KG1 (cell line): ENCODE measurements at places on chromosomes 1 and 21.

GRCh38 chr1:242427519-242427918, 97.0 kb downstream of the PLD5 start:
- DNase-seq = no peak

- DNase-seq = no peak
Observed at GRCh38 chr1:33878392-33878791, 14.5 kb downstream of the HMGB4 start.

DNA sequence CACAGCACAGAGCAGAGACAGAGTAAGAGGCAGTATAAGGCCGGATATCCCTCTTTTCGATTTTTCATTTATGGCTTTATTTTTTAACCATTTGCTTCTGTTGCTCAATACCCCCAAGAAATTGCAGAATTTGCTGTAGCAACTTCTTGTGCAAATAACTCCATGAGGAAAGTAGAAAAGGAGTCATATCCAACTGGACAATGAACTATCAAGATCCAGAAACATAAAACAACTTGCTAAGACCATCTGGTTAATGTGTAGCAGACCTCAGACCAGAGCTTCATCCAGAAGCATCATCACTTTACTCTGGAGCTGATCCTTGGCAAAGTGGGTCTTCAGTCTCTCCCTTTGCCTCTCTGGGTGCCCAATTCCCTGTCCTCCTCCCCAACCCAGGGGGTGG, 45.9 kb downstream of the ZNF697 start:
- DNase-seq = no peak

DNA sequence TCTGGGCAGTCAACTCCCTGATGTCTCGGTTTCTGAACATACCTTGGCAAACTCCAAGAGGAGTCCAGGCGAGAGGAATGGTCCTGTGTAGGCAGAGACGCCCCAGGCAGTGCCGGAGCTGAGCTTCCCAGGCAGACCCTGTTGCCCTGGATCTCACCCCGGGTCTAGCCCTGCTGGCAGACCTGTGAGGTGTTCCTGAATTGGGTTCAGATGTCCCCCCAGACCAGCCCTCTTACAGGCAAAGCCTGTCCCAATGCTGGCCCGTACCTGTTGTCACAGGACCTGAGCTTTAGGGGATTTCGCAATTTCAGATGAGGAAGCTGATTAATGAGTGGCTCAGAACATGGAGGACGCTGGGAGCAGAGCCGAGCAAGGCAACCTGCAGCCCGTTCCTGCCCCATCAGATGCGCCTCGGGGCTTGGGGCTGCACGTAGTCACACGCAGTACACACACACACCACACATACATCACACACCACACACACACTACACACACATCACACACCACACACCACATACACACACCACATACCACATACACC, 38.5 kb upstream of the PDE9A start:
- no peak for DNase-seq

- DNase-seq = no peak
Observed at GRCh38 chr1:24289937-24290595, 29.1 kb upstream of the GRHL3 start.

DNA sequence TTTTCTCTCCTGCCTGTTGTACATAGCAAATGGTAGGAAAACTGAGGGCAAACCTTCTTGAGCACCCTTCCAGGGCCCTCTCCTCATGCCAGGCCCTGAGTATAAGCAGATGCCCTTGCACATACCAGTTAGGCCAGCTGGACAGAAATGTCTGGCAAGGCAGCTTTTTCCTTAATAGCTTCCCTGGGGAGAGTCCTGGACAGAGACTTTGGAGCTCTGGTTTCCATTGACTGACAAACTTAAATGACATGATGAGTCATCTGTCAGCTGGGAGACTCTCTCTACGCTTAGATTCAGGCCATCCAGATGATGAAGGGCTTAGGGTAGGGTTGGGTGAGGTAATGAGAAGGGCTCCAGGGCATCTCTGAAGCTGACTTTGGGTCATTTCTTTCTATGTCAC, 317.5 kb downstream of the ASTN1 start:
- DNase-seq = no peak

DNA sequence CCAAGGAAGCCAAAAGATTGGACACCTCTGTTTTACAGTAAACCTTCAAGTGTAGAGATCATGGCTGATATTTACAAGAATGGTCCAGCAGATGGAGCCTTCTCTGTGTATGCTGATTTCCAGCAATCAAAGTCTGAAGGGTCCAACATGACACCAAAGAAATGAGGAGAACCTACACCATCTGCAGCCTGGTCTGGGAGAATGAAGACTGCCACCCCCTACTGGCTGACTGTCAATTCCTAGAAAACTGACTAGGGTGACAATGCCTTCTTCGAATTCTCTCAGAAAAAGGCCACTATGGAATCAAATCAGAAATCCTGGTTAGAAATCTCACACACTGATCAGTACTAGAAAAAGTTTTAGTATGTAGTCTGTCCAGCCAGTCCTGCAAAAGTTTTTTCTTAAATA, 83.3 kb downstream of the CDC42BPA start:
- no peak for DNase-seq

DNA sequence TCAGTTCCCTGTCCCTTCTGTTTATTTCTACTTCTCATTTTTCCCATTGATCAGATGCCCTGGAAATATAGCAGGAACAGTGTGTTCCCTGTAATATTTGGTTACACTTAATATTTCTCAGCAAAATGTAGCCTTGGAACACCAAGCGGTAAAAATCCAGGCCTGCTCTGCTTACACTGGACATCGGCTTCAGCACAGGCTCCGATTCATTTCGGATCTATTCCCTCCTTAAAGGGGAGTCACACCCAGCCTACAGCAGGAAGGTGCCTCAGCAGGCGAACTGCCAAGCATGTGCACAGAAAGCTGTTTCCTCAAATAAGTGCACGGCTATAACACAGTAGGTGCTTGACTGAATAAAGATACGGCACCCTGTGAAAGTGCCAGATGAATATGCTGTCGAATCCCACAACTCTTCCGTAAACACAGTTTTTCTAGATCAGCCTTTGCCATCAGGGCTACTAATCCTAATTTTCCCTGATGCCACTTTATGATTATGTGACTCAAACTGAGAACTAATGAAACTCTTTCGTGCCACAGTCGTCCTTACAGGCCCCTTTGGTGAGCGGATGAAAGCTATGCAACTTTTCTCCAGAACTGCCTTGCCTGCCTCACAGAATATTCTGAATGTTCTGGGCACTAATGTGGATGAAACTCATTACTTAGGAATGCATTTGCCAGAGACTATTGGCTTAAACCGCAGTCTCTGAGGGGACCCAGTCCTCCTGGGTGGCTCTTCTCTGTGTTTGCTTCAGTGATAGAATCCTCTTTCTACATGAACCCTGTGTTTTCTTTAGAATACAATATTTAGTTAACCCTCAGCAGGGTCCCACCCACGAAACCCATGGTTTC, 275.5 kb upstream of the RUNX1 start:
- DNase-seq = no peak

GRCh38 chr1:3135073-3135702, 66.2 kb downstream of the PRDM16 start:
- no peak for DNase-seq

GRCh38 chr1:121566346-121566745, 381.6 kb downstream of the SRGAP2C start:
- DNase-seq = no peak

DNA sequence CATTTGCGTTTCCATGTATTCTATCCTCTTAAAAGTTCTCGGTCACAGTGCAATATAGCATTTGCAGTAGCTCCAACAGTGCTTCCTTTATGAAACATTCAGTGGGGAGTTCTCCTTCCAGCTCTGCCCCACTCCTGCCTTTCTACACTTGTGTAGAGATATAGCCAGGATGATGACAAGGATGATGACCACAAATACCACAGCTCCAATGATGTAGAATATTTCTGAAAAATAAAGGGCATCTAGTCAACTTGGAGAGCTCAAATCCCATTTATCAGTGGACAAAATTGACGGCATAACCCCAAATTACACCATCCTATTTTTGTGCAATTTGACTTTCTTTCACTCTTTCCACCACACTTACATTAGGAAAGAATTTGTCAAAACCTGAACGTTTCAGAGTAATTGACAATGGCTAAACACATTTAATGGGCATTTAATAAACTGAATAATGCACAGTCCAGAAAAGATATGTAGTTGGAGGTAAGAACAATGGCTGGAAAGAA, 11.1 kb downstream of the F3 start:
- DNase-seq = no peak

DNA sequence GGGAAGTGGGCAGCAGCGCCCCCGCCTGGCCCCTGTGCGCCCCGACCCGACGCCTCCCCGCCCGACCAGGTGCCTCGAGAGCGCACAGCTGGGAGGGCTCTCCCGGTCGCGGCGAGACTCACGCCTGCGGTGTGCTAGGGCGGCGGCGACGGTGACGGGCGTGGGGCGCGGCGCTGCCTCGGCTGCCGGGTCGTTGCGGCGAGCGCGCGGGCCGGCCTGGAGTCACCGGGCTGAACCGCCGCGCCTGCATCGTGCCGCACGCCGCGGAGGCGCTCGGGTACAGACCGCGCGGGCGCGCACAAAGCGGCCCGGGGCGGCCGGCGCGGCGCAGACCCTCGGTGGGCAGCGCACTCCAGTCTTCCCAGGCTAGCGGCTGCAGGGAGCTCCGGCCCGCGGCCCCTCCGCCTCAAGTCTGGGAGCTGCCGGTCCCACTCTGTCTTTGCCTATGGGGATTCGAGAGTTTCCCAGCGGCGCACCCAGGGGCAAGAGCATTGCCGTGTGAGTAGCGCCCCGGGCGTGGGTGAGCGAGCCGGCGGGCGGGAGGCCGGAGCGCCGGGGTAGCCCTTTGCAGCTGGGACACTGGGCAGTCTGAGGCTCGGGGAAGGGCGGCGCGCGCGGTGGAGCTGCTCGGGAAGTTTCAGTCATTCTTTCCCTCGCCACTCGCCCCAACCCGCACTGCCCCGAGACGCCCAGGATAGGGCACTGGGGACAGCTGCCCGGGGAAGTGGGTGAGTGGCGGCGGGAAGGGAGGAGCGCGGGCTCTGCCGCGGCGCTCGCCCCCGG, at the start of gene SLC35F3:
Gene SLC35F3 (plus strand): TSS at position 44 of the 783 bp plus-strand sequence.
- no peak for DNase-seq

DNA sequence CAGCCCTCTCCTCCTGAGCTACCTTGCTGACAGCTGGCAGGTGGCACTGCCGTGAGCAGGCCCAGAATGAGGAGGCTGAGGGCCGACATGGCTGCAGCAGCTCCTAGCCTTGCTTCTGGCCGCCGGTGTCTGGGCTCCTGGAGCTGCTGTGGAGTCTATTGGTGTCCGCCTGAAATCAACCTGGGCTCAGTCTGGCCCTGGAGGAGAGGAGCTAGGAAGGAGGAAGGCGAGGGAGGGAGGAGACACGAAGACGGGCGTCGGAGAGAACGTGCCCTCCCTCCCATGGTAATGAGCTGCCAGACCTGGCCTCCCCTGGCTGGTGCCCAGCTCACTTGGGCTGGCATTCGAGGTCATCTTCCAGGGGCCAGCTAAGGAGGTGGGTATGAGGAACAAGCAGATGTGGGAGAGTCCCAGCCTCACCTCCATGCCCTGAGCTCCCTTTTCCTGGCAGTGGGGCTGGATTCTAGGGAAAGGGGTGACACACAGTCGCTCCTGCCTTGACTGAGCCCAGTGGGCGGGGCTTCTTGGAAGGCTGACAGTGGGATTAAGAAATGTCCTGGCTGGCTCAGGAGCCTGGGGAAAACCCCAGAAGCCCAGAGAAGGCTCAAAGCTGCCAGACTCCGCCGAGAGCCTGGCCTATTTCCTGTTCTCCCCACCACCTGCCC, at the start of gene PDZK1IP1:
Gene PDZK1IP1 (minus strand): TSS at position 193 of the 665 bp plus-strand sequence. CDS start 104 bp downstream, at position 89.
- DNase-seq = no peak

GRCh38 chr1:153353226-153353947, 4.3 kb upstream of the S100A9 start:
- DNase-seq = no peak

DNA sequence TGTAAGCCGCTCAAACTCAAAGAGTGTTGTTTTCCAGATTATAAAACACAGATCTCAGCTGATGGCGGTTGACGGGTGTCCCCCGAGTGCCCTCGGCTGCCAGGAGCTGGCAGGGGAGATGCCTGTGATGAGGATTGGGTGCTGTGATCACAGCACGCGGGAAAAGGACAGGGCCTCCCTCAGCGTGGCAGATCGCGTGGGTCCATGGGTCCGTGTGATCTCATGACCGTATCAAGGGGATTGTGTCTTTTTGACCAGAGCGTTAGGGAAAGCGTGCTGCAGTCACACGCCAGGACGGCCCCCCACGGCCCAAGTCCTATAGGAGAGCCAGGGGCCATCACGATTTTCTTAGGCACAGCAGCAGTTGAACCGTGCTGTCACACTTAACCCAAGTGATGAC, 51.9 kb downstream of the PDE9A start:
- no peak for DNase-seq

DNA sequence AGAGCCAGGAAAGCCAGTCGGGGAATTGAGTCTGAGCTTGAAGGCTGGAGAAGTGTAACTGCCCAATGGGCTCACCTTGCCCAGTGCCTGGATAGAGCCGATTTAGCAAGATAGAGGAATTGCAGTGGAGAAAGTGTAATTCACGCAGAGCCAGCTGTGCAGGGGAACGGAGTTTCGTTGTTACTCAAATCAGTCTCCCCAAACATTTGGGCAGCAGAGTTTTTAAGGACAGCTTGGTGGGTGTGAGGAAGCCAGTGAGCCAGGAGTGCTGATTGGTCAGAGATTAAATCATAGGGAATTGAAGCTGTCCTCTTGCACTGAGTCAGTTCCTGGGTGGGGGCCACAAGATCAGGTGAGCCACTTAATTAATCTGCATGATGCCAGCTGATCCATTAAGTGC, 28.4 kb upstream of the NLRP3 start:
- no peak for DNase-seq

DNA sequence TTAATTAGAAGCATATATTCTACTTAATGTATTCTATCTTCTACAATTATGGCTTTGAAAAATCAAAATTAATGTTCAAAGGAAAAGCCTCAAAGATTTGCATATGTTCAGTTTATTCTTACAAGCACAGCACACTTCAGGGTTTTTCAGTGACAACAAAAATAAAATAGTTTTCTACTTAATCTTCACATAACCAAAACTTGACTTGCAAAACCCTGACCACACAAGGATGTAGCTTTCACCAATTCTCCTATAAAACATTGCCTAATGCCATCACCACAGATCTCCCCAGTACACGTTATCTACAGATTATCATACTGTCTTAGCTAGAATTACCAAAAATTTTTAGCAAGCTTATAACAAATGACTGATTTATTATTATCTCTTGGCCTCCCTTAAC, 23.3 kb downstream of the LPAR3 start:
- no peak for DNase-seq

DNA sequence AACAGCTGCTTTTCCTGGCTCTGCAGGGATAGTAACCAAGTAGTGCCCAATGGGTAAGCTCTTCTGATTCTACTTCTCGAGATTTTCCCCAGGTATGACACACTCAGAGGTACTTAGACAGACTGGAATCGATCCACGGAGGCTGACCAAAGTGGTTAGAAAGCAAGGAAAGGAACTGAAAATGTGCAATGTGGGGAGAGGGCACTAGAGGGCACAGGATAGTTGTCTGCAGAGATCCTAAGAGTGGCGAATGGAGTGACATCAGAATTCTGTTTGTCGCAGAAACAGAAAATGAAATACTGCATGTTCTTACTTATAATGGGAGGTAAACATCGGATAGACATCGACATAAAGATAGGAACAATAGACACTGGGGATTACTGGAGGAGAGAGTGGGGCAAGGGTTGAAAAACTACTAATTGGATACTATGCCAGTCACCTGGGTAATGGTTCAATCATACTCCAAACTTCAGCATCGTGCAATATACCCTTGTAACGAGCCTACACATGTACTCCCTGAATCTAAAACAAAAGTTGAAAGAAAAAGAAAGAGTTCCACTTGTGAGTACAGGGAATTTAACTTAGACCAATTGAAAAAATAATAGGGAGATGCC, 23.3 kb downstream of the CYP2J2 start:
- DNase-seq = no peak
